ENCODE measurements at places on chromosomes 12 and 14.
A peak's percentile ranks its signal among the peaks of the same experiment; 100 is the strongest.

DNA sequence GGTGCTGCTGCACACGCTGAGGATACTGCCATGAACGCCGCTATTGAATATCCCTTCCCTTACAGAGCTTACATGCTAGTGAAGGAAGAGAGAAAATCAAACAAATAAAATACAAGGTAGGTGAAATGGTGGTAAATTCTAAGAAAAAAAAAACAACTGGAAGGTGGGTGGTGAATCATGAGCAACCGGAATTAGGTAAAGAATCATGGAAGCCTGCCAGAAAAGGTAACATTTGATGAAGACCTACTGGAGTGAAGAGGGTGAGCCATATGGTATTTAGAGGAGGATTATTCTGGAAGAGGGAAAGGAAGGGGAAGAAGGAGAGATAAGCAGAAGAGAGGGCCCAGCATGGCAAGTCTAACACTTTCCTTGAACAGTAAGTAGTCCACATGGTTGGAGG is 76.1 kb downstream of the LRIG3 start:
- DNase-seq: no peak

DNA sequence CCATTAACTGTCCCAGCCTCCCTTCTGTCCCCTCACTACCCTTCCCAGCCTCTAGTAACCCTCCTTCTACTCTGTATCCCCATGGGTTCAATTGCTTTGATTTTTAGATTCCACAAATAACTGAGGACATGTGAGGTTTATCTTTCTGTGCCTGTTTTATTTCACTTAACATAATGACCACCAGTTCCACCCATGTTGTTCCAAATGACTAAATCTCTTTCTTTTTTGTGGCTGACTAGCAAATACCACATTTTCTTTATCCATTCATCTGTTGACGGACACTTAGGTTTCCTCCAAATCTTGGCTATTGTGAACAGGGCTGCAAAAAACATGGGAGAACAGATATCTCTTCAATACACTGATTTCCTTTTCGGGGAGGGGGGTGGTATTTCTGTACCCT is 65.7 kb downstream of the PRKD1 start:
- DNase-seq: no peak

- DNase-seq: no peak
Measured at GRCh38 chr12:18101043-18101442, 11.1 kb upstream of the RERGL start.

- DNase-seq: peak; percentile 14
Measured at GRCh38 chr12:127191129-127191528, 1075.8 kb upstream of the TMEM132C start.

DNA sequence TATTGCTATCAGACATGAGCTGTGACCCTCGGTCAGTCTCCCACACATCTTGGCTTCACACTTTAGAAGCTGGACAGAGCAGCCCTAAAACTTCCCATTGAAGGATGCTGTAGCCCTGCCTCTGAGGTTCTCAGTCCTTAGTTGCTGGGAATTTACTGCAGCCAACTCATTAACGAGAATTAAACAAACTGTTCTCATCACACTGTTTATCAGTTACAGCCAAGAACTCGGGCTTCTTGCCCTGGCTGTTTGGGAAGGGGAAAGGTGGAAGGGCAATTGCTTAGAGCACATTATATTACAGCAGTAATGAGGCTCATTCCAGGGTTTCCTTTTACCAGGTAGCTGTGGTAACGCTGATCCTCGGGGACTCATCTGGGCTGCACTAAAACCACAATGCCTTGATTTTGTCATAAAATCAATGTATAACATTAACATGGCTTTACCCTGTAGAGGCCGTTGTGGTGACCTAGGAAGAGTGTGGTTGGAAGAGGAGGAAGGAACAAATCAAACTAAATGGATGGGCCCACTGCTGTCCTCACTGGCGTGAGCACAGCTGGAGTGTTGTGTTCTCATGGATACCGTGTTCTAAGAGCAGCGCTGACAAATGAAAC is 87.1 kb downstream of the GPR135 start:
- DNase-seq: peak; percentile 26

GRCh38 chr12:29744365-29744764 is 39.4 kb downstream of the TMTC1 start:
- DNase-seq: no peak

DNA sequence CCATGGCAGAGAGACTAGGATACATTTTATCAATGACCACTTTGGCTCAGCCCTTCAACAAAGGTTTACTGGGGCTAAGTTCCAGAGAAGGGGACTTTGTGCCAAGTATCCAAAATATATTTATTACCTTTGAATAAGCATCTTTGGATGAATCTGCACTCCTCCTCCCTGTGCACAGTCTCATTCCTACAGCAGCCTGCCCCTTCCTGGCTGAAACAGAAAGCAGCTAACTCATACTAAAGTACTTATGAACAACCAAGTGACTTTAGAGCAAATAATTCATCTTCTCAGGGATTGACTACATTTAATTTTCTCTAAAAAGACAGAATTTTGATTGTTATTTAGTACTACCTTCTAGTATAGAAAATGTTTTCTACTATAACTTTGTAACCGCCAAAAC is 47.8 kb upstream of the ETV6 start:
- no peak for DNase-seq

- no peak for DNase-seq
Measured at GRCh38 chr12:8950702-8951478, 1.4 kb upstream of the M6PR start.

GRCh38 chr14:59154373-59154772 is 34.1 kb upstream of the DAAM1 start:
- DNase-seq: no peak

DNA sequence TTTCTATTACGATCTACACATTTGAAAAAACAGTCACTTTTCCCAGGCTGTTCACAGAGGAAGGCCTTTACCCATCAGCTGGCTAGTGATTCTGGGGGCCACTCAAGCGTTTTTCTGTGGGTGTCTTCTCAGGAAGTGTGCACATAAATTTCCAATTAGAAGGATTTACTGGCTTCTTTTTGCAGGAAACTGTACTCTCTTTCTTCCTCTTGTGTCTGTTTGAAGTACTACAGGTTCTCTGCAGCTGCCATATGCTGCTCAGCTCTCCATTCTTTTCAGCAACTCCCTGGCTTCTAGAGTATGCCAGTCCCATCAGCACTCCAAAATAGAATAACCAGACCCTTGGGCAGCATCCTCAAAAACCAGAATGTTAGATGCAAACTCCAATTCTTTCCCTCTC is 110.4 kb upstream of the NAV3 start:
- no peak for DNase-seq

- no peak for DNase-seq
Measured at GRCh38 chr14:66015071-66015780, 470.9 kb upstream of the CCDC196 start.

DNA sequence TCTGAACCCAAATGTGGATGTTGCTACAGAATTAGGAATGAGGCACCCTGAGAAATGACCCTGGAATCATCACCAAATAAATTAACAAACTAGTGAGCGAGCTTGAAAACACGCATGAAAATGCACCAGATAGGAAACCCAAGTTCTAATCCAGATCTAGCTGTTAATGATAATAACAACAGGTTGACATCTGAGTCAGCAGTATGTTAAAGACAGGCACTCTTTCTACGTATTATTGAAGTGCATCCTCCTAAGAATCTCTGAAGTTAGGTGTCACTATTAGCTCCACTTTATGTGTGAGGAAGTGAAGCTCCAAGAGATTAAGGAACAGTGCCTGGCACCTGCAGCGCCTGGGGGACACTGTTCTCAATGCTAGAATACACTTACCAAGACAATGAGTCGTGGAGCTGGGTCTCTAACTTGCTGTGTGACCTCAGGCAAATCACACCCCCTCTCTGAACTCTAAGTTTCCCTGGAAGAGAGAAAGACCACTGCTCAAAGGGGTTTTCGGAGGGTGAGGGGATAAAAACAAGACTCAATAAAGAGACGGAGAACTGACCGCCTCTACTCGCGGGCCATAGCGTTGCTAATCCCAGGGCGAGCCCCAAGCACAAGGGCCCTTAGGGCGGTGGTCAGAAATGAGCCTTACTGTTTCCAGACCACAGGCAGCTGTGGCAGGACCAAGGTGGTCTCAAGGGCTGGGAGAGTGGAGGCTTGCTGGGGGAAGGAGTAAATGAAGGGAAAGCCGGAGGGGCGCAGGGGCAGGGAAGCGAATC is 2.1 kb downstream of the SLC6A12 start:
- no peak for DNase-seq

GRCh38 chr12:126114441-126114840 is 1049.2 kb downstream of the AACS start:
- DNase-seq: no peak

DNA sequence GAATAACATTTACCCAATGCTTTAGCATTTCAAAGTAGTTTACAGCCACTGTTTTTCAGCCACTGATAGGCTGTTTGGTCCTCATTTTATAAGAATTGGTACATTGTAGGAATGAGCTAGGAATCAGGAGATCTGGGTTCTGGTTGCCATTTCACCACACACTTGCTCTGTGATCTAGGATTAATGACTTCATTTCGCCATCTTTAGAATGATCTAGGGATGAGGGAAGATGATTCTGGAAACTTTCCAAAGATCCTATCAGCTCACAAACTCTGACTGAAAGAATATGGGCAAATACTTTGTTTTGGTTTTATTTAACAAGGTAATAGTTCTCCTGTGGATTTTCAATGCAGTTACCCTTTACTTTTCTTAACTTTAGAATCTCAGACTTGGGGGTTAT is 155.0 kb downstream of the GCH1 start:
- no peak for DNase-seq

DNA sequence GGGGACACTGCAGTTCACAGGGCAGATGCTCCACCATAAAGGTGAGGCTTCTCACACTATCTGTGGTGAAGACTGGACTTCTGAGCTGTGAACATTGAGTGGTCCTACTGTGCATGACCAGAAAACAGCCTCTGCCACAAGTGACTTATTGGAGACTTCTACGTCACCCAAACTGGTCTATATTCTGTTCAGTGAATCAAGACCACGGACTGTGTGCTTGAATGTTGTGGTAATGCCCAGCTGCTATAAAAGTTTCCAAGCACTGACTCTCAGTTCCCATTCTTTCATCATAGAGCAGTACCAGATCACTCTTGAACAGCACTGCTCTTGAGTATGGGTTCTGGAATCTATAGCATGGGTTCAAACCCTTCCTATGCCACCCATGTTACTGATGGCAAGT is 4.8 kb upstream of the PLEK2 start:
- DNase-seq: no peak

- DNase-seq: no peak
Measured at GRCh38 chr12:13436182-13436581, 239.7 kb downstream of the EMP1 start.

DNA sequence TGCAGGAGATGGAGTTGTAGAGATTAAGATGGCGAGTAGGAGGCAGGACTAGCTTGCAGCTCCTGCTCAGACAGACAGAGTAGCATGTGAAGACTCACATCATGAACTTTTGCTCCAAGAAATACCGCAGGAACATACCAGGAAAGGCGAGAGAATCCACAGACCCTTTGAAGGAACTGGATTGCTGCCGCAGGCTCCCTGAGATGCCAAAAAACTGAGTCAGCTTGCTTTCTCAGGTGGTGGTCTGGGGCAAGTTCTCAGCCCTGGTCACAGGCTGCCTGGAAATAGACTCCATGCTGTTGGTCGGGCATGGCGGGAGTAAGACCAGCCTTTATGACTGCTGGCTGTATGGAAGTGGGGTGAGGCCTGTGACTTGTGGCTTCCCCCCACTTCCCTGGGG is 163.6 kb upstream of the NAV3 start:
- DNase-seq: no peak

DNA sequence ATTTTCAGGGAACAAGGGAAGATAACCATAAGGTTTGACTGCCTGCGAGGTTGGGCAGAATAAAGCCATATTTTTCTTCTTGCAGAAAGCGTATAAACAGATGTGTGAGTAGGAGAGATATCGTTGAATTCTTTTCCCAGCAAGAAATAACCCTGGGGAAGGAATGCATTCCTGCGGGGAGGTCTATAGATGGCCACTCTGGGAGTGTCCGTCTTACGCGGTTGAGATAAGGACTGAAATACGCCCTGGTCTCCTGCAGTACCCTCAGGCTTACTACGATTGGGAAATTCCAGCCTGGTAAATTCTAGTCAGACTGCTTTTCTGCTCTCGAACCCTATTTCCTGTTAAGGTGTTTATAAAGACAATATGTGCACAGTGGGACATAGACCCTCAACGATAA is 225.0 kb downstream of the LRIG3 start:
- DNase-seq: no peak

DNA sequence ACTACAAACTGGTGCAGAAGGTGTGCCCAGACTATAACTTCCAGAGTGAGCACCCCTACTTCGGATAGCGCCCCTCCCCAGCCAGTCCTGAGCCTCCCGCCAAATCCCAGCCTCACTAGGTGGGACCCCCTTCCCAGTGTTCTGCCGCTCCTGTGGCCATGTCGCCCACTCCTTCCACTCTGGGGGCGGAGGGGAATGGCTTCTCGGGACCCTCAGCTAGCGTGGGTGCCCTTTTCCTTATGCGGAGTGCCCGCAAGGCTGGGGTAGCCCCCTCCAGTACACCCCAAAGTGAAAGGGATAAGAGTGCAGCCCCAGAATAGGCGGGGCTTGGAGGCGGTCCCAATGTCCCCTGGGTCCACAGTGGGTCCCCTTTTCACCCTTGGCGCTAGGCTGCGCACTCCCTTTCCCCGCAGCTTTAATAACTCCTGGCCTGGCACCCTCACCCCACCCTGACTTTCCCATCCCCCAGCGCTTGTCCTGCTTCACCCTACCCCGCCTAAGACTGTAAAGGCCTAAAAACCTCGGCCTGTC is 3.8 kb upstream of the SHMT2 start:
- no peak for DNase-seq

GRCh38 chr14:89500303-89500702 is 83.3 kb upstream of the FOXN3 start:
- no peak for DNase-seq

- no peak for DNase-seq
Measured at GRCh38 chr14:81681541-81681940, 147.9 kb upstream of the SEL1L start.

All from eye (tissue), 1 donor.